ENCODE measurements at places on chromosomes 11 and 22.

DNA sequence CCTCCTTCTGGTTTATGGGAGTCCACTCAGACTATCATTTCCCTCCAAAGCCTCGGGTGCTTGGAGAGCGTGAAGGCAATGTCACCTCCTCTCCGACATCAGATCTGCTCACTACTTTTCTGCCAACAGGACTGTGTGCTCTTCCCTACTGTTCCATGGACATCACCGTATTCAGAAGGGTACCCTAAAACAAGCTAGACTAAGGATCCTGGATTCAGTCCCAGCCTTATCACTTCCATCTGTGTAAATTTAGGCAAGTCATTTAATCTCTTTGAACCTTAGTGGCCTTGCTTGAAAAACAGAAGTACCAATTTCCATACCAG lies 78.2 kb downstream of the KCNC1 start:
- DNase-seq, result no peak

- no peak for DNase-seq
Observed at GRCh38 chr11:63598556-63598955, 15.7 kb downstream of the PLAAT3 start.

DNA sequence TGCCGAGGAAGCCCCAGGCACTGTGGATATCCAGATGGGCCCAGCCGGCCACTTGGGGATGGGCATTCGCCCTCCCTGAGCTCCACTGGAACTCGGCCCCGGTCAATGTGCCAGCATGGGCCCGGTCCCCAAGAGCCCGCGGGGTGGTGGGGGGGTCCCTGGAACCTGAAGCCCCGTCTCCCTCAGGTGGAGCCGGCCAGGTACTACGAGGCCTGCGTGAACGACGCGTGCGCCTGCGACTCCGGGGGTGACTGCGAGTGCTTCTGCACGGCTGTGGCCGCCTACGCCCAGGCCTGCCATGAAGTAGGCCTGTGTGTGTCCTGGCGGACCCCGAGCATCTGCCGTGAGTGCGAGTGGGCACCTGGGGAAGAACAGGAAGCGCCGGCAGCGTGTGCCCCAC lies 21.2 kb downstream of the MUC5AC start:
- DNase-seq, result no peak

DNA sequence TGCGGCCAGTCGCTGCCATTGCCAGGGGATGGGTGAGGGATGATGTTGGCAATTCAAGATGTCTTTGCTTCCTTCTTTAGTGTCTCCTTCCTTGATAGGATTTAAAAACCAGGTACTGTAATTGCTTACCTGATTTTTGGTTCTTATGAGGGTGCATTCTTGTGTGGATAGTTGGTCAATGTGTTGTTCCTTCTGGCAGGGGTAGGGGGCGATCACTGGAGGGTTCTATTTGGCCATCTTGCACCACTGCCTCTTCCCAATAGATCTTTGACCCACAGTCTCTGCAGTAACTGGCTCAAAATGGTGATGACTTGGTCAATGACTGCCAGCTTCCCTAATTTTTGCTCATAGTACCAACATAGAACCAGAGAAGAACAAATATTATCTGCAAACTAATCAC lies 680.1 kb downstream of the DLG2 start:
- no peak for DNase-seq

- DNase-seq, result no peak
Observed at GRCh38 chr11:97973352-97973857, 1047.3 kb upstream of the CNTN5 start.

DNA sequence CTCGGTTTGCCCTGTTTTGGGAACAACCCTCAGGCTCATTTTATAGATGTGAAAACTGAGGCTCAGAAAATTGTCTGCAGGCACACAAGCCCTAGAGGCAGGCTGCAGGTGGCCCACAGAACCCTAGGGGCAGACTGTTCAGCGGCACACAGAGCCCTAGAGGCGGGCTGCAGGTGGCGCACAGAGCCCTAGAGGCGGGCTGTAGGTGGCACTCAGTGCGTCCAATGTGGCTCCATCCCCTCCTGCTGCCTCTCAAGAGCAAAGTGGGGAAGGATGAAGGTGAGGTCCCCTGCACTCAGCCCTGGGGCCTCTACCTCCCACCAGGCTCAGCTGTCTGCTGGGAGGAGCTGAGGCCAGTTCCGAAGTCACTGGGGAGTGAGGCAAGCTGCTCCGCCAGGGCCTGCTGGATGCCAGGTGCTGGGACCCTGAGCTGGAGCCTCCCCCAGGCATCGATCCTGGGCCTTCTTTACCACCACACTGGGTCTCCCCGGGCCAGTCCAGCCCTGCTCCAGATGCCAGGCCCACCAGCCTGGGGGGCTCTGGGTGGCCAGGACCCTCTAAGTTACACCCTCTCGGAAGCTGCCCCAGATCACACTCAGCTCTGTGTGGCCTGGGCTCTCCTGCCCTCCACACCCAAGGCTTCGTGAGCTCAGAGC lies 2.3 kb downstream of the ACY3 start:
- peak; percentile 34 for DNase-seq

DNA sequence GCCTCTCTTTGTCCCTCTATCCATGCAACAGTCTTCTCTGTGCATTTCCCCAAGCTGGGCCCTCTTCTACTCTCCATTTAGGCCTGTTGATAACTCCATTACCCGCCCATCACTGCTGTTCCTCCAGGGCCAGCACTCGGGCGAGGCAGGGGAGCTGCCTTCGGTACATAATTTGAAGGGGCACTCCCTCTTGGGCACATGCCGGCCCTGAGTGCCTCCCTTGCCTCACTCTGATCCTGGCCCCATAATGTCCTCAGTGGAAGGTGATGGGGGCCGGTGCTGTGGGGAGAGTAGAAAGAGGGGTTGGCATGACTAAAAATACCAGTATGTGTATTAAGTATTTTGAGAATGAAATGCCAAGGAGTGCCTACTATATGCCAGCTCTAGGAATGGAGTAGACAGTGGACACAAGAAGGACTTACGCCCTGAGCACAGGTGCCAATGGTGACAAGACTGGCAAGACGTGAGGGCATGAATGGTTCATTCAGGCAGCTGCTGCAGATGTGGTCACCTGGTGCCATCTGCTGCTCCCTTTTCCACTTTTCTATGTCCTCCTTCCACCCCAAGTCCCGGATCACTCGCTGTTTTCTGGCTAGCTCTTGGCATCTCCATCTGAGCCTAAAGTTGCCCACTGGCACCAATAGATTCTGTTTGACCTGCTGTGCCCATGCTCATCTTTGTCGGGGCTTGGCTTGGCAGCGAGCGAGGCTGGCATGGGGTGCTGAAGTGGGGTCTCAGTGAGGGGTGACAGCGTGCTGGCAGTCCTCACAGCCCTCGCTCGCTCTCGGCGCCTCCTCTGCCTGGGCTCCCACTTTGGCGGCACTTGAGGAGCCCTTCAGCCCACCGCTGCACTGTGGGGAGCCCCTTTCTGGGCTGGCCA lies 22.6 kb downstream of the TMEM218 start:
- no peak for DNase-seq

- DNase-seq, result no peak
Observed at GRCh38 chr11:2928605-2929530, at the start of gene PHLDA2. TSS of gene PHLDA2 (minus strand) at chr11:2929420. CDS start at chr11:2929364, 56 bp downstream.

GRCh38 chr11:46461461-46461927 lies 69.9 kb upstream of the CHRM4 start:
- no peak for DNase-seq

DNA sequence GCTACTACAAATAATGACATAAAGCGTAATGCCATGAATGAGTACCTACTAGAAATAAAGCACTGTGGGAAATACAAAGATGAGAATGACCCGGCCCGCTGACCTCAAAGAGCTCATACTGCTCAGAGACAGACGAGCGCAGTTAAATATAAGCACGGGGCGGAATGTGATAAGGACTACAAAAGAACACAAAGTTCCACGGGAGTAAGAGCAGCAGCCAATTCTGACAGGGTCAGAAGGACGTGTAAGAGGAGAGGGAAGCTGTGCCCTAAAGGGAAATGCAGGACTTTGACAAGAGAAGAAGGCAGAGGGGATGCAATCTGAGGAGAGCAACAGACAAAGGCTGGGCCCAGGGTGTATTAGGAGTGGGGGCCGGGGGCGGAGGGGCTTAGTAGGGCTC lies 314.6 kb downstream of the LARGE1 start:
- DNase-seq, result no peak

- DNase-seq, result peak; percentile 14
Observed at GRCh38 chr11:17528181-17528691, 16.0 kb downstream of the USH1C start.

GRCh38 chr22:29022101-29022817 lies 39.4 kb downstream of the C22orf31 start:
- DNase-seq, result no peak

- no peak for DNase-seq
Observed at GRCh38 chr22:40534379-40535188, 101.9 kb downstream of the MRTFA start.

DNA sequence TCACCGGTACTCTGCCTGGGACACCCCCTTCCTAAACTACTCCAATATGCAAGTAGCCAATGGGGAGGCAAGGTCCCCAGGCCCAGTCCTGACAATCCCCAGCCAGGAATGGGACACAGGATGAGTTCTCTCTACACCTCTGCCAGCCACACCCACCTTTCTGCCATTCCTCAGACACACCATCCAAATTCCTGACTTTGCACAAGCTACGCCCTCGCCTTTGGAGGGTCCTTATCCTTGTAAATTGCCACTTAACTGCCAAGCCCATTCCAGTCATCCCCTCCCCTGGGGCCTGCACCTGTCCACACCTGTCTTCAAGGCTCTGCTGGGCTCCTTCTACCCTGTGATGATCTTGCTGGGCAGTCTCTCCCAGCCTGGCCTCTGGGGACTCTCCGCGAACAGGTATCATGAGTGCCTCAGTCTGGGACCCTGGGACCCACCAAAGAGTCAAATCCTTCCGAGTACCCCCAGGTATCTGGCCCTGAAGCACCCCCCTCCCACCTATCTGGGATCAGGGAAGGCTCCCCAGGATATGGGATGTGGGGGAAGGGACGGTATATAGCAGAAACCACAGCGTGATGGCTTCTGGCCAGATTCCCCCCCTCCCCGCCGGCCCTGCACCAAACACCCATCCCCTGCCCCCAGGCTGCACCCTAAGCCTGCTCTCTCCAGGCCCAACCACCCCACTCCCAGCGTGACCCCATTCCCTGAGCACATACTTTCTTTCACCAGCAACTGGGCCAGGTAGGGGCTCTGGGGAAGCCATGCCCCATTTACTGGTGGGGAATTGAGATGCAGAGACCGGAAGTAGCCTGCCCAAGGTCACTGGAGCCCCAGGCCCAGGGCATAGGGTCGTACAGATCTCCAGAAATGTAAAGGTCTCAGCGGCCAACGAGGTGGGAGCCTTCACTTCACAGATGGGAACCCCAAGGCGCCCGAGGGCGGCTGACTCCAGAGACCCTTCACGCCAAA lies 806 bp downstream of the ARAP1 start:
- no peak for DNase-seq

GRCh38 chr11:9756461-9756860 lies 92.6 kb downstream of the SWAP70 start:
- DNase-seq, result no peak

GRCh38 chr22:27405672-27406388 lies 395.7 kb downstream of the MN1 start:
- no peak for DNase-seq

DNA sequence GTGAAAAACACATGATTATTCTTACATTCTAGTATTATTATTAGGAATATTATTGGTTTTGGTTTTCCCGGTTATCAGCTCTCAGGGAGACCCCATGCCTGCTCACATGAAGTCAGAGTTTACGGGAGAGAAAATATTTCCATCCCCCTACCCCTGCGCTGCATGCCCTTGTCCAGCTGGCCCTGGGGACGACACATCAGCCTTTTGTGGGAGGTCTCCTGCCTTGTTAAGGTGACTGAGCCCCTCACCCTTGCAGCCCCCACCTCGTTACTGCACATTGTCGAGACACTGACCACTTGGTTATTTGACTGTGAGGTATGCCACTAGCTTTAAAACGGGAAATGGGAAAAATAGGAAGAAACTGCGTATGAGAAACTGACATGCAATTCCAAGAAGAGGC lies 63.0 kb downstream of the PARVG start:
- DNase-seq, result no peak

DNA sequence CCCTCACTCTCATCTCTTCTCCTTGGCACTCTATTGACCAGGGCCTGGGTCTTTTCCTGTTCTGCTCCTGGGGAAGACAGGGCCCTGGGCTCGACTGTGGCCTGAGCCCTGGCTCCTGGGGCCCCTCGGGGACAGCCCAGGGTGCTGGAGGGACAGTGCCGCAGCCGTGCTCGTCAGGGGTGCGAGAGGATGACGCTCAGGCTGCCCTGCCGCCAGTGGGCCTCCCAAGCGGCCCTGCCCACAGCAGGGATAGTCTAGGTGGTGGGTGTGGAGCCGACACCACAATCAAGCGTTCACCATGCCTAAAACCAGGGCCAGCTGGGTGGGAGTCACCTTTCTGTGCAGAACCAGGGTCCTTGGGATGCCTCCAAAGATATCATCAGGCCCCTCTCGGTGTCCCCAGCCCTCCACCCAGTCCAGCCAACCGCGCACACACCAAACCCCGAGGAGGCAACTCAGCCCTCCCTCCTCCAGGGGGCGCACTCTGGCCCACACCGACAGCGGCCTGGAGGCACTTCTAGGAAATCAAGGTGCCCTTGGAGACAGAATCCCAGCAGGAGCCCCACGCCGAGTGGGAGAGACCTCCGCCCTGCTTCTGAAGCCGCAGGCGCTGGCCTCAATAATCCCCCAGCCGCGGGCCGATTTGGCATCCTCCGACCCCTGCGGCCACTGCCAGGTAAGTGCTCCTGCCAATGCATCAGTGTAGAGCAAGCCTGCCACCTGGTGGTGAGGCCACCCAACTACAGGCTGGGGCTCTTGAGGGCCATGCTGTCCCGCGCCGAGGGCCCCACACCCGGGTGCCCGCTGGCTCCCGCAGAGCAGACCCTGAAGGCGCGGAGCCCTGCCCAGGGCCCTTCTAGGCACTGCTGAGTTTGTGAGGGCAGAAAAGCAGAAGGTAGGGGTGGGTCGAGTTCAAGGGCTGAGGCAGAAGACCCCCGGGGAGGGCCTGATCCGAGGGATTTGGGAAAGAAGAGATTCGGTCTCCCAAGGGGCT lies 496.4 kb downstream of the BUD13 start:
- DNase-seq, result peak; percentile 54

DNA sequence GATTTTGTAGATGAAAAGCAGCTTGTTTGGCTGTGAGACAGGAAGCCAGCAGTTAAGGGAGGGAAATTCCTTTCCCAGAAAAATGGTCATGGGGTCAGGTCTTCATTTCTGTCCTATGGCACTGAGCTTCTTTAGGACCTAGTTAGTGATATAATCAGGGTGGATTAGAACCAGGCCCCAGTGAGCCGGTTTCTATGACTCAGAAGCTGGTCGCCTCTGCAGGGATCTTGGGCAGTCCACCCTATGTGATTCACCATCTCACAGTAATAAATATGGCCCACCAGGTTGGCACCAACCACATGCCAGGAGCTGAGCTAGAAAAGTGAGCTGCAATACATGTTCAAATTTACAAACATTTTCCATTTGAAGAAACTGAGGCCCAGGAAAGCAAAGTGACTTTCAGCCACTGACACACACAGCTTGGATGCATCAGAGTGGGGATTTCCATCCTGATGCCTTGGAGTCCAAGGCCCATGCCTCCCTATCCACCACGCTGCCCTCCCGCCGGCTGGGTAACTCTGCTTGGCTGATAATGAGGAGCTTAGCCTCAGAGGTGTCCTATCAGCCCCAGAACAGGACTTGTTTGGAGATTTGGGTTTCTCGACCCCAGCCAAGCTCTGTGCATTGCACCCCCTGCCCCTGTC lies 42.0 kb downstream of the CD82 start:
- DNase-seq, result no peak
